ENCODE measurements at places on chromosomes 11 and 22.

DNA sequence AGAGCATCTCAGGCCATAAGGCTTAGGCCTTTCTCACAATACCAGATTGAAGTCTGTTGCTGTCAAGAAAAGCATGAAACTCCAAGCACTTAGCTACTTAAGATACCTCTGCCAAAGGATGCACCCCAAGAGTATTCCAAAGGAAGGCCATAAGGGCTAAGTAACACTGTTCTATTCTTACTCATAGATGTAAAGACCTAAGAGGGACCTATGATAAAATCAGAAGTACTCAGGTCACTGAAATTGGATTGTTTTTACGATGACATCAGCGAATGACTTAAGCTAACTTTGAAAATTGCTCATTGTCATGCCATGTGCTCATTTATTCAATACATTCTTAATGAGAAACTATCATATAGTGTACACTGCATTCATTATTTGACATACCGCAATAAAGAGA, 172.8 kb downstream of the KCNA4 start:
- no peaks in the 10 kb centered on the region for H3K4me1 ChIP-seq
- no peak overlapping the region for H3K4me3 ChIP-seq
- H3K27ac ChIP-seq = no peak overlapping the region
- DNase-seq = no peak
- no peaks in the 10 kb centered on the region for H3K36me3 ChIP-seq

DNA sequence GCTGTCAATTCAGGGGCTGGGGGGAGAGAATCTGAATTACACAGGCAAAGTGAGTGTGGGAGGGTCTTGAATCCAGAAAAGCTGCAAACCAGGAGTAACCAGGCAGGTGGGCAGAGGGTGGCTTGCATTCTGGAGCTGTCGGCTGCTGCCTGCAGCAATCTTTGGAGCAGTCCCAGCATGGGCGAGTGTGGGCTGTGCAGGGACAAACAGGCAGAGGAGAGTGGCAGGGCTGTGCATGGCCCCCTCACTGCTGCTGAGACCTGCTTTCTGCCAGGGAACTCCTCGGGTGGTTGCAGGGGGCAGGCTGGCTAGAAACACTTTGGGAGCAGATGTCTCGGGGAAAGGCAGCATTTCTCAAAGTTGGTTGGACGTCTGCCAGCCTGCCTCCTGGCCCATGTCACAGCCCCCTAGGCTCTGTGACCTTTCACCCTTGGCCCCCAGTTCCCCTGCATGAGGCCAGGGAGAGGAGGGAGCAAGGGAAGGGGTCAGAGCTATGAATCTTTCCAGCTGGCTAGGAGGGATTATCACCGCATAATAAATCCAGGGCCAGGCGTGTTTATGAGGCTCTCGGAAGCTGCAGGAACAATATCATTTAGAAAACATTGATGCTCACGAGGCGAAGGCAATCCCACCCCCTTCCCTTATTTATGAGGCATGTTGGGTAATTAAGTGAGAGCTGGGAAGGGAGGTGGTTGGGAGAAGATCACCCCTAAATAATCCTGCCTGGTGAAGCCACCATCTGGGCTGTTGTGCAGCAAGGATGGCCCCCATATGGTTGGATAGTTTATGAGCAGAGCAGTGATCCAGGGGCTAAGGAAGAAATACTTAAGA, 212.3 kb upstream of the NCAM1 start:
- DNase-seq = no peak
- H3K36me3 ChIP-seq = no peaks in the 10 kb centered on the region
- H3K4me1 ChIP-seq = no peaks in the 10 kb centered on the region
- no peak overlapping the region for H3K4me3 ChIP-seq

DNA sequence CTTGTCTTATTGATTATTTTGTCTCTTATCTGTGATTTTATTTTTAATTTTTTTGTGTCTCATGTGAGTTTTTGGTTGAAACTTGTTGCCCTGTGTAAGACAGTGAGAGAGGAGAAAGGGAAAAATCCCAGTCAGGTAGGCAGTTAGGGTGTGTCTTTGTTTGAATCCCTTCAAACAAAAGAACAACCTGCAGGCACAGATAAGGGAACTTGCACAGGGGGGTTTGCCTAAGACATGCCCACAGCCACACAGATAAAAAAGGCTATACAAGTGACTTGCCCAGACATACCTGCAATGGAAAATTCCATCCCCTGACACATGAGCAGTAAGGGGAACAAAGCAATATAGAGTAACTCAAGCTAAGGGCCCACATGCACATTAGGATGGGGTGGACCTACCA, 127.8 kb upstream of the PLET1 start:
- no peaks in the 10 kb centered on the region for H3K36me3 ChIP-seq
- no peak overlapping the region for H3K27ac ChIP-seq
- no peak for DNase-seq
- no peak overlapping the region for H3K4me3 ChIP-seq
- peaks cover 2% of the 10 kb centered on the region for H3K27me3 ChIP-seq

DNA sequence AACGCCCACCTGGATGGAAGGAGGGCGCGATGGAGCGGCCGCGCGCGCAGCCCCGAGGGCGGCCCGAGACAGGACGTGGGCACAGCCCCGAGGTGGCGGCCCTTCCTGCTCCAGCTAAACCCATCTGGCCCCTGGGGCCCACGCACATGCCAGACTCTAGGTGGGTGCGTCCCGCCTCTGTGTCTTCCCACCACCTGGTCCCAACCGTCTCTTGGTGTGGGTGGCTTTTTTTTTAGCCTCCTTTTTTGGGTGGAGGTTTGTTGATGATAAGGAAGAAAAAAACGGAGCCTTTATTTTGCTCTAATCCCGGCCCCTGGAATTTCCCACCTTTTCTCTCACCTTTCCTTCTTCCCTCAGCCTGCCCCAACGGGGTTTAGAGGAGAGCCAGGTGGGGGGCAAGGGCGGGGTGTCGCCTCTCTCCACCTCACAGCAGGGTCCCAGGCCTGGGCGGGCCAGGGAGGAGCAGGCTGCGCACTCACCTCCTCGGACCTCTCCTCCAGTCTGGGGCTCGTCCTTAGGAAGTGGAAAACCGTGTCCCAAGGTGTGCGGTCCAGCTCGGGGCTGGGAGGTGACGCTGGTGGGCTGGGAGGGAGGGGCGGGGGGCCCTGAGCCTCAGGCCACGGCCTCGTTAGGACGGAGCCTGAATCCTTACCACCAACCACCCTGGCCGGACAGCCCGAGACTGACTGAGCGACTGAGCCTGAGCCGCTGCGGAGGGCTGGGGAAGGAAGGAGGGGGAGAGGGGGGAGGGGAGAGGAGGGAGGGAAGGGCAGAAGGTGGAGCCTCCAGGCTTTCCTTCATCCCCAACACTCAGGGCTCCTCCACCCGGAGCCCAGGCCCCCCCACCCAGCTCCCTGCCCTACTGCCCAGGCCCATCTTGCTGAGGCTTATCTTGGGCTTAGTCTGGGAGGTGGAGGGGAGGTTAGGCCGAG, at the start of gene SOX10:
TSS of gene SOX10 (minus strand) at position 696 of the 932 bp plus-strand sequence. CDS start 771 bp downstream, outside the sequence.
- no peaks in the 10 kb centered on the region for H3K27me3 ChIP-seq
- H3K27ac ChIP-seq = no peak within 1 kb of the TSS
- H3K36me3 ChIP-seq = peaks cover 3% of the 10 kb centered on the region
- H3K4me3 ChIP-seq = no peak within 1 kb of the TSS
- no peak for DNase-seq

DNA sequence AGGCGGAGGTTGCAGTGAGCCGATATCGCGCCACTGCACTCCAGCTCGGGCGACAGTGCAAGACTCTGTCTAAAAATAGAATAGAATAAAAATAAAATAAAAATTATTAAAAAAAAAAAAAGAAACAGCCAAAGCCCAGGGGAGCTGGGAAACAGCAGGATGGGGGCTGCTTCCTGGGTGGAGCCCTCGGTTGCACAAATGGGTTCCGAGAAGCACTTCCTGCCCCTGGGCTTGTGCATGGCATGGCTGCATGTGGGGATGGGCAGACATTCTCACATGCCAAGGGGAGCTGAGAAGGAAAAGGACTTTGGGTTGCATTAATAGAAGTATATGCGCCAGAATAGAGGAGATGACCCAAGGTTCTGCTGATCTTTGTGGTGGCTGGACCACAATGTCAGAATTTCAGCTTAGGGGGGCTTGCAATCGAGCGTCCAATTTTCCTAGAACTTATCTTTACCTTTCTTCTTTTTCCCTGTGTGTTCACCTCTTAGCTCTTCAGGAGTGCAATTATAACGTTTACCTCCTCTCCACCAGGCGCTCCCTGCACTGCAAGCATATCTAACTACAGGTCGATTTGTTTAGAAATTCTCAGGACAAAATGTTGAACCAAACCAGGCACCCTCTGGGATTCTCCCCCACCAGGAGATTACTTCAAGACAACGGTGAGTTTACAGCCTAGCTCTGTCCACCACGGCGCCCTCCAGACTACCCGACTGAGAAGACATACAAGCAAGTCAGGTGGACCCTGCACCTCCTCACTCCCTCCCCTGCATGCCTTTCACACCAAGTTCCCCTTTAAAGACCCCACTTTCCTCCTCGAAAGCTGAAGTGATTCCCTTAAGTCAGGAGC, 53.2 kb downstream of the SHISAL1 start:
- peaks cover 6% of the 10 kb centered on the region for H3K27me3 ChIP-seq
- H3K36me3 ChIP-seq = no peaks in the 10 kb centered on the region
- peak; percentile 12 for DNase-seq
- no peaks in the 10 kb centered on the region for H3K4me1 ChIP-seq
- no peak overlapping the region for H3K27ac ChIP-seq
- H3K4me3 ChIP-seq = no peak overlapping the region

DNA sequence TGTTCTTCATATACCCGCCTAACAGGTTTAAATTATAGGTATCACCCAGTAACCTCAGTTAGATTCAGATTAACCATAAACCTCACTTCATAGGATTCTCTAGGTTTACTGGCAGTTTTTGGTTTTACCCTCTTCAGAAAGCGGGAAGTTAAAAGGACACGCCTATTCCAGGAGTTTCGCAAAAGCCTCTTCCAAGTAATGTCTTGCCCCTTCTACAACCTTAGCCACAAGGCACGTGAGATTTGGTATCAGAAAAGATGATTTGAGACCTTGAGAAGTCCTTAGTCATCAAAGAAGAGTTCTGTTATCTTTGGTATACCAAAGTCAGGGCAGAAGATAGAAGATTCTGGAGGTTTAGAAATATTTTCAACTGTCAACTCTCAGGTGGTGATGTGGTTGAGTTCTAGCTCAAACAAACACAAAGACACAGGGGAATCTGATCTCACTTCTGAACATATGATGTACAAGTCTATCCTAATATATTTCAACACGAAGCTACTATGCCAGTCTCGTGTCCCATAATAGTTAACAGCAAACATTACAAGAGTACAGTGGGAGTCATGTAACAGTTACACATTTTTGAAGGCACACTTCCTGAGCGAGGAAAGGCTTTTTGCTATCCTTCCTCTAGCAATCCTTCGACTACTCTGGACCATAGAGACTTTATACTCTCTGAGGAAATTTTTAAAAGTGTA, 103.5 kb downstream of the USP35 start:
- DNase-seq = no peak
- no peaks in the 10 kb centered on the region for H3K27me3 ChIP-seq
- no peak overlapping the region for H3K4me3 ChIP-seq
- H3K4me1 ChIP-seq = peaks cover 29% of the 10 kb centered on the region
- H3K36me3 ChIP-seq = peaks cover 4% of the 10 kb centered on the region

- H3K36me3 ChIP-seq = peaks cover 3% of the 10 kb centered on the region
- no peaks in the 10 kb centered on the region for H3K27me3 ChIP-seq
- H3K4me3 ChIP-seq = peak overlapping the region; percentile 90
- H3K27ac ChIP-seq = peak overlapping the region; percentile 99
- no peak for DNase-seq
- H3K4me1 ChIP-seq = peaks cover 54% of the 10 kb centered on the region
Observed at GRCh38 chr11:118928870-118929500, 3.3 kb upstream of the BCL9L start.

DNA sequence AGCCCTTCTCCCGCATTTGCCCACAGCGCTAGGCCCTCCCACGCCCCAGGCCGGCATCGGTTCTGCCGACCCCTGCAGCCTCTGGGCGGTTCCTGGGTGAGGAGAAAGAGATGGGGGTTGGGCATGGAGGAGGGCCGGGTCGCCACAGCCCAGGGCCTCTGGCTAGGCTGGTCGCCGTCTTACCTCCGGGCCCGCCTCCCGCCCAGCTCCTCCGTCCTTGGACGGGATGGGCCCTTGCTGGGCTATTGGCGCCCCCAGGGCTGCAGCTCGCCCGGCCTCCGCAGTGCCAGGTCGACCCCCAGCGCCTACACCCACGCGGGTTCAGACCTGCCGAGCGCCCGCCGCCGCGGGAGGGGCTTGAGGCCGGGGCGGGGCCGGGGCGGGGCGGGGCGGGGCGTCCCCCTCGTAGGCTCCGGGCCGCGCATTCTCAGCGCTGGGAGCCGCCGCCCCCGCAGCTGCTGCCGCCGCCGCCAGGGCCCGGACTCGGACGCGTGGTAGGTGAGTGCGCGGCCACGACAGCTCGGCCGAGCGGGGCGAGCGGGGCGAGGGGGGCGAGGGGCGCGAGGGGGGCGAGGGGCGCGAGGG, at the start of gene CD151:
TSS of gene CD151 (plus strand) at position 424 of the 585 bp plus-strand sequence. CDS start 3,118 bp downstream, outside the sequence.
- peaks cover 16% of the 10 kb centered on the region for H3K36me3 ChIP-seq
- peak within 1 kb of the TSS; percentile 52 for H3K27ac ChIP-seq
- H3K4me1 ChIP-seq = peaks cover 43% of the 10 kb centered on the region
- H3K4me3 ChIP-seq = peak within 1 kb of the TSS; percentile 71
- peaks cover 49% of the 10 kb centered on the region for H3K27me3 ChIP-seq

DNA sequence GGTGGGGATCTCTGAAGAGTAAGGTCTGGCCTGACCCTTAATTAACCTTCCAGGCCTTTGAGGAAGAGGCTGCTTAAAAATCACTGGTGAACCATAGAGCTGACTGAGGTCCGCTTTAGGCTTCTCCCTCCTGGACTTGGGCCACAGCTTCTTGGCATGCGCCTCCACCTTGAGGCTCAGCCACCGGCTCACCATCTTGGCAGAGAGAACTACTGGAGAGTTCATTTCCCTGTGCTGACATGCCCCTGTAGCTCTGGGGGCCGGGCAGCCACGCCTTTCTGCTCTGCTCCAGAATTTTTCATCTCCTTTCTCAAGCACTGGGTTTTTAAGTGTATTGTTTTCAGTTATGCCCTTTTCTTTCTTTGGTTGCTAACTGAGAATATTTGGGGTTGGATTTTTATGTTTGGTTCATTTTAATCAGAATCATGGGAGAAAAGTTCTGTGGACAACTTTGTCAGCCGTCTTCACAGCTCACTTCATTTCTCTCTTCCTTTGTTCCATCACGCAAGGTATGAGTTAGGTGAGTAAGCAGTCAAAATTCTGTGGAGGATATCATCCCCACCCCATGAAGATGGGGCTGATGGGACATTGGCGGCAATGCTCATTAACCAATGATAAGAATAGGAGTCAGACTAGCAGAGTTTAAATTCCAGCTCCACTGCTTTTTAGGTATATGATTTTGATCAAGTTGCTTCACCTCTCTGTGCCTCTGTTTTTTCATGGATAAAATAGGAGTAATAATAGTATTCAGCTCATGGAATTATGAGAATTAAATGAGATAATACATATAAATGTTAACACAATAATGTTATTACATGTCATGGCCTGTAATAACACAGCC, 103.9 kb downstream of the DBX1 start:
- no peaks in the 10 kb centered on the region for H3K27me3 ChIP-seq
- H3K27ac ChIP-seq = no peak overlapping the region
- no peaks in the 10 kb centered on the region for H3K36me3 ChIP-seq
- no peak for DNase-seq
- H3K4me1 ChIP-seq = no peaks in the 10 kb centered on the region
- no peak overlapping the region for H3K4me3 ChIP-seq

- no peaks in the 10 kb centered on the region for H3K36me3 ChIP-seq
- no peak for DNase-seq
- H3K27me3 ChIP-seq = no peaks in the 10 kb centered on the region
- no peaks in the 10 kb centered on the region for H3K4me1 ChIP-seq
- H3K4me3 ChIP-seq = no peak overlapping the region
Observed at GRCh38 chr11:131288521-131289091, 81.8 kb upstream of the NTM start.

- H3K4me3 ChIP-seq = peak overlapping the region; percentile 85
- H3K27me3 ChIP-seq = no peaks in the 10 kb centered on the region
- peak overlapping the region; percentile 99 for H3K27ac ChIP-seq
- H3K4me1 ChIP-seq = peaks cover 91% of the 10 kb centered on the region
- peak; percentile 74 for DNase-seq
Observed at GRCh38 chr11:118917481-118918127, 8.1 kb downstream of the BCL9L start.

Data from activated T-cell treated with anti-CD3 and anti-CD28 coated beads, Interleukin-2, amount 50 U/mL, for 24 hours (primary cell).